ENCODE measurements at places on chromosomes 11 and 22. TPM values are rescaled to one million over a fixed set of nuclear protein-coding genes. Genes with fewer than 3 reads are reported as not detected.
A peak's percentile ranks its signal among the peaks of the same experiment; 100 is the strongest.

The PEX26 gene
- 34.5 TPM for total RNA-seq

The KCTD17 gene
- total RNA-seq = 17.9 TPM

The EMID1 gene
- total RNA-seq = 4.0 TPM

DNA sequence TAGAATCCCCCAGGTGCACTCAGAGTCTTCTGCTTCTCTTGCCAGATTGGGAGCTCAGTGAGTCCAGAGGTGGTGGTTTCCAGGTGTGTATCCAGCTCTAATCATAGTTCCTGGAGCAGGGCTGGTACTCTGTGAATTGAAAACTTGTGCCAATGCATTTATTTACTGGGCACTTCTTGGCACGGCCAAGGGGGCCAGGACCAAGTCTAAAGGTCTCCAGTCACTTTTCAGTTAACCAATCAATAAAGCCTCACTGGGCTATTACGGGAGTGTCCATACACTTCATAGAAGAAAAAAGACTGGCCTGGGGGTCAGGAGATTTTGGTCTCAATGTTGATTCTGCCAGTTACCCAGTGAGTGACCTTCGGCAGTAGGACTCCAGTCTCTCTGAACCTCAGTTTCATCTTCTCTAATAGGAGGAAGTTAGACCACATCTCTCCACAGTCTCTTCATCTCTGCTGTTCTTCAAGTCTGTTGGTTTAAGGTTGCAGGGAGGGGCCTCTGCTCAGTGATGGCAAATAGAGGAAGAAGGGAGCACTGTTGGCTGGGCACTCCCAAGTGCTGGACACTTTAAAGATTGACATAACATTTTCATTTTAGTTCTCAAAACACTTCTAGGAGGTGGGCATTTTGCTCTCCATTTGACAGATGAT lies 188.5 kb upstream of the E2F8 start:
- H3K36me3 ChIP-seq = no peaks in the 10 kb centered on the region
- peak; percentile 64 for DNase-seq
- no peak overlapping the region for H3K27ac ChIP-seq
- H3K4me1 ChIP-seq = no peaks in the 10 kb centered on the region

DNA sequence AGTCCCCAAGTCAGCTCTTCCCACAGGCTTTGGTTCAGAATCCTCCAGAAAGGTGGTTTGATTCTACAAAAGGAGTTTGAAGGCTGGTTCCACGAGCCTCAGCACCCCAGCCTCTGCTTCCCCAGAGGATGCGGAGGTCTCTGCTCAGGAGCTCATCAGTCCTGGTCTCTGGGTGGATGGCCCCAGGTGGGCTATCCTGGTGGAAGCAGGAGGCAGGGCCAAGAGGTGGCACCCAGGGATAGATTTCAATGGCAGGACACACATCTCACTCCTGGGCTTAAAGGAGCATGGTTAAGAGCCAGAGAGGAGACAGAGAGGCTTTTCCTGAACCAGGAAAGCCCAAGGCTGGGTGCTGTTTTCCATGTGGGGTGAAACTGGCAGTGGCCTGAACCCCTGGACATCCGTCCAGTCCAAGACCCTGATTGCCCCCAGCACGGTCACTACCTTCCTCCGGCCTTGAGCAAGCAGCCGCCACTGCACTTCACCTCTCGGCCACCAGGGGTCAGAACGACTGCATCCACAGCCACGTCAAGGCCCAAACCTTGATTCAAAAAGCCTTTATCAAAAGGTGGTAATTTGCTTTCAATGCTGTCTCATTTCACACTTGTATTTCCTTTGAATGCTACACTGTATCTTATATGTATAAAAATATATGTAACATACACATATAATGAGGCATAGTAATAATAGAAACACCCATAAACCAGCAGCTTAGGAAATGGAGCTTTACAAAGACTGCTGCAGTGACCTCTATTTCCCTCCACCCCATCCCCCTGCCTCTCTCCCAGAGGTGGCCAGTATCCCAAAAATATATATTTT lies 19.3 kb upstream of the FXYD2 start:
- H3K36me3 ChIP-seq = peaks cover 15% of the 10 kb centered on the region
- H3K4me3 ChIP-seq = no peak overlapping the region
- no peak for DNase-seq
- peaks cover 10% of the 10 kb centered on the region for H3K4me1 ChIP-seq
- no peak overlapping the region for H3K27ac ChIP-seq
- H3K27me3 ChIP-seq = no peaks in the 10 kb centered on the region

- no peaks in the 10 kb centered on the region for H3K4me1 ChIP-seq
- H3K36me3 ChIP-seq = no peaks in the 10 kb centered on the region
- no peak overlapping the region for H3K27ac ChIP-seq
Measured at GRCh38 chr11:92545906-92546471, 321.4 kb downstream of the FAT3 start.

DNA sequence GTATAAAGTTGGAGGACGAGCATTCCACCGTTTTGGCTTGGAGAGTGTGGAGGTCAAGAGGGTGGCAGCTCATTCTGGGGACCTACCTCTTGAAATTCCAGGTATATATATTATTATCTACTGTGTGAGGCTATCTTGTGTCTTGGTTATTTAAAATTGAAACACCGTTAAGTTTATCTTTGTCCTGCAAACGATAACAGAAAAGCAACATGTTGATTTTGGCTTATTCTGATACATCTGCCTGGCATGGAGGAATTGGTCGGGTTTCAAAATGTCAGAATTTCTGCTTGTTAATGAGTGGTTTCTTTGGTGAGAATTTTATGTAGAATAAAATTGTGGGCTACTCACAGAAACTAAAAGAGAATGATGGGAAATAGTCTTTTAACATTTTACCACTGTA lies 54.4 kb downstream of the SVIP start:
- DNase-seq = no peak
- H3K4me1 ChIP-seq = no peaks in the 10 kb centered on the region
- H3K27ac ChIP-seq = no peak overlapping the region
- H3K4me3 ChIP-seq = no peak overlapping the region
